ENCODE measurements at places on chromosomes 4 and X. TPM values are rescaled to one million over a fixed set of nuclear protein-coding genes. Genes with fewer than 3 reads are reported as not detected.

GRCh38 chrX:24081661-24082154, 27.0 kb downstream of the EIF2S3 start:
- H3K36me3 ChIP-seq: peaks cover 6% of the 10 kb centered on the region
- no peak overlapping the region for H3K4me3 ChIP-seq
- no peak overlapping the region for H3K27ac ChIP-seq
- DNase-seq: peak; percentile 61

DNA sequence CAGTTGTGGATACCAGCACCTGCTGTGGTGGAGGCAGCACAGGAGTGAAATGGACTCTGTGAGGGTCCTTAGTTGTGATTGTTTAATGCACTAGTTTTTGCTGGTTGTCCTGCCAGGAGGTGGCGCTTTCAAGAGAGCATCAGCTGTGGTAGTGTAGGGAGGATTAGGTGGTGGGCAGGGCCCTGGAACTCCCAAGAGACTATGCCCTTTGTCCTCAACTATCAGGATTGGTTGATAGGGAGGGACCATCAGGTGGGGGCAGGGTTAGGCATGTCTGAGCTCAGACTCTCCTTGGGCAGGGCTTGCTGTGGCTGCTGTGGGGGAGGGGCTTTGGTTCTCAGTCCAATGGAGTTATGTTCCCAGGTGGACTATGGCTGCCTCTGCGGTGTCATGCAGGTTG, 121.9 kb downstream of the RRAGB start:
- no peaks in the 10 kb centered on the region for H3K27me3 ChIP-seq
- no peak overlapping the region for H3K27ac ChIP-seq
- no peaks in the 10 kb centered on the region for H3K36me3 ChIP-seq
- DNase-seq: no peak
- no peaks in the 10 kb centered on the region for H3K4me1 ChIP-seq
- no peak overlapping the region for H3K4me3 ChIP-seq

The MAGEA9B gene
- not detected for total RNA-seq

DNA sequence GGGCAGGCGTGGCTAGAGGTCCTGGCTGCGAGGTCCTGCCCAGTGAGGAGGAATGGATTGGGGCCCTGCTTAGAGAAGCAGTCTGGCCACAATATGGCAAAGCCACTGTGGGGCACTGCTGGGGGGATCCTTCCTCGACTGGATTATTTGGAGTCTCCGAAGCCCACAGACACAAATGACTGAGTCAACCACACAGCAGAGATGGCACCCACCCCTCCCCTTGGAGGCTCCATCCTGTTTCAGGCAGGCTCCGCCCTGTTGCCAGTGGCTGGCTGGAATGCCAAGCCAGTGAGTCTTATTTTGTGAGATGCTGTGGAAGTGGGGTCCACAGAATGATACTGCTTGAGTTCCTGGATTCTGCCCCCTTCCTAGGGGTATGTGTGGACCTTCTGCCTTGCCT, 363.9 kb downstream of the PPP1R2C start:
- H3K36me3 ChIP-seq: no peaks in the 10 kb centered on the region
- no peak overlapping the region for H3K4me3 ChIP-seq
- H3K27ac ChIP-seq: no peak overlapping the region
- peaks cover 7% of the 10 kb centered on the region for H3K27me3 ChIP-seq

The CYTL1 gene
- 11.0 TPM for total RNA-seq

Data from muscle of leg (tissue), 16 donors.